ENCODE measurements at places on chromosomes 2 and 18.

GRCh38 chr2:2251255-2251654 lies 79.8 kb downstream of the MYT1L start:
- DNase-seq, result no peak

GRCh38 chr2:239879423-239880084 lies 145.6 kb downstream of the NDUFA10 start:
- no peak for DNase-seq

DNA sequence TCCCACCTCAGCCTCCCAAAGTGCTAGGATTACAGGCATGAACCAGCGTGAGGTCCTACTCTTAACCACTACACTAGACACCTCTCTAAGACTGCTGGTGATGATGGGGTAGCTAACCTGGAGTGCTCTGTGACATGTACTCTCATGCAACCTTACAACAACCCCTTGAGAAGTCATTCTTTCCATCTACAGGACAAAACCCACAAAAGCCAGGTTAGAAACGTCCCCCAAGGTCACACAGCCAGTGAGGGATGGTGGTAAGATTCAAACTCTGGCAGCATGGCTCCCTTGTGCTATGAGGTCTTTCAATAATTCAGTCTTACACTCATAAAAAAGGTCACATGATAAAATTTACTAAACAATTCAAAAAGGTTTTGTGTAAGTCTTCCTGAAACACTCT lies 94.8 kb upstream of the SERTAD2 start:
- DNase-seq, result no peak

DNA sequence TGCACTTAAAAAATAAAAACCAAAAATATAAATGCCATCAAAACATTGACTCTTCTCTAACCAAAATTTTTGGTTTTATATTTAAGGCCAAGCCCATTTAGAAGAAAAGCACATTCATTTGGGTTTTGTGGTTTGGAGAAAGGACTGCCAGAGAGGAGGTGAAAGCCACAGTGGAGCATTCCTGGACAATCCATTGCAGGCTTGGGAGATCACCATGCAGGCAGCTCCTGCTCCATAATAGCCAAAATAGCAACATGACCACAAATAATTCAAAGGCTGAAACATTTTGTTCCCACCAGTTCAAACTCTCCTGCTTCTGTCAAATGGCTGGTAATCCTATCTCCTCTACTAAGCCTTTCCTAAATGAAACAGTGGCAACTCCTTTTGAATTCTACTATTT lies 73.5 kb downstream of the GALNT3 start:
- DNase-seq, result peak; percentile 90

DNA sequence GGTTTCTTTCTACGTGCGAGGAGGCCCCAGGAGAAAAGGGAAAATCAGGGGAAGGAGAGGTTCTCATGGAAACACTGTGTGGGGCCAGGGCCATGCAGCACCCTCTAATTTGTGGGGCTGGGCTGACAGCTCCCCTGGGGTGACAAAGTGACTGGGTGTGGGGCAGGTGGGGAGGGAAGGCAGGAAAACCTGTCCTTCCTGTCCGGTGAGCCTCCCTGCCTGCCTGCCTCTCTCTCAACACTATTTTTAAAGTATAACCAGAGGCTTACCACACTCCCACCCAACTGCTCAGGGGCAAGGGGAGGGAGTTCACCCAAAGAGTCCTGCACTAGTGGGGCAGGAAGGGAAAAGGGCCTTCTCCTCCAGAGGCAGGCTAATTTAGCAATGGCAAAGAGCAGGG lies 10.5 kb upstream of the EPAS1 start:
- DNase-seq, result no peak

- DNase-seq, result no peak
Measured at GRCh38 chr2:14722904-14723570, 90.5 kb downstream of the LRATD1 start.

Measured in renal cortical epithelial cell (primary cell).